Brain microvascular endothelial cell (primary cell): ENCODE measurements at places on chromosomes 5 and 9.

DNA sequence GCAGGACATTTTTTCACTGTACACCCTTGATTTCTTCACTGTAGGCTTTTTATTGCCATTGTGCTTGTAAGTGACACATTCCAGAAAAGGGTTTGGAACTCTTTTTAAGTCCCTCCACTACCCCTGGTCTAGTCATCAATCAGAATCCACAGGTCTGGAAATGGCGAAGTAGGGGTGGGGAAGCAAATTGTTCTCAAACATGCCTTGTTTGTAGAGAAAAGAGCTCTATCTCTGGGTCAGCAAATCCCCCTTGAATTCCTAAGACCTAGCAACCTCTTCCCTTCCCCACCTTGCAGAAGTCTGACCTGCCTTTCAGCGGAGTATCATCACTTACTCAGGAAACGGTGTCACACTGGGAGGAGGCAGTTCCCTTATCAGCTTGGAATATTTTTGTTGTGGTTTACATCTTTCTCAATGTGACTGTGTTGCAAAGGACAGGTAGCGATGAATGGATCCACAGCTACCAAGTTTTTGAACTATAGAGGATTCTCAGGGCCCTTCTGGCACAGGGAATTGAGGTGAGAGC is 3.2 kb downstream of the SH3RF2 start:
- DNase-seq: no peak

- no peak for DNase-seq
These were observed 86.9 kb downstream of the MYO10 start for GRCh38 chr5:16849181-16849580.

- DNase-seq: no peak
These were observed 107.3 kb upstream of the WWC1 start for GRCh38 chr5:168184103-168184502.

GRCh38 chr5:71932655-71933338 is 174.5 kb upstream of the MAP1B start:
- peak; percentile 84 for DNase-seq

DNA sequence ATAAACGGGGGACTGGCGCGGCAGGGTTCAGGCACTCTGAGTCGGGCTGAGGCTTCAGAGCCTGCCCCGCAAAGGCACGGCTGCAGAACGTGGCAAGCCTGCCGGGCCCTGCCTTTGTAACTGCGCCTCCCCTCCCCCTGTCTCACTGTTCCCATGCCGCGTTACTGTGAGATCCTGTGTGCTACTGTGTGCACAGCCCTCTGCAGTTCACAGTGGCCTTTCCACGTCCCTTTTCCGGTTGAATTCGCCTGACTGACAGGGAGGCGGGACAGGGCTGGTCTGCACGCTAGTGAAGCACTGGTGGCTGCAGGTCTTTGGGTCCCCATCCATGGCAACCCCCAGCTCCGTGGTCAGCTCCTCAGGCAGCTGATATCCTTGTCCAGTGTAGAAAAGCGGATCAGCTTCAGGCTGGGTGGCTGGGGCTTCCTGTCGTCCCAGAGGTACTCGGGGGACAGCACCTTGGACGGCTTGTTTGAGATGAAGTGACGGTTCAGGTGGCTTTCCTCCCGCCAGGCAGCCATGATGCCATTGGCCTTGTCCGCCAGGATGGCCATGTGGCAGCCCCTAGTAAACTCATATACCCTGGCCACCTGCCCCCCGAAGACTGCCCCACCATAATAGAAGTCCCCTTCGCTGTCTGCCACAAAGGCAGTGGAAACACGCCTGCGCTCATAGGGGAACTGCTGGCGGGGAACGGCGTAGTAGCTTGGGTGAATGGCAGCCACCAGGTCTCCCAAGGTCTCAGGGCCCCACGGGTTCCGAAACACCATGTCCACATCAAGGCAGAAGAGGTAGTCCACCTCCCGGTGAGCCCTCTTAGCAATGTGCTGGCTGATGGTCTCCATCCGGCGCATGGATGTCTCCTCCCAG is 10.3 kb downstream of the GBGT1 start:
- DNase-seq: no peak

DNA sequence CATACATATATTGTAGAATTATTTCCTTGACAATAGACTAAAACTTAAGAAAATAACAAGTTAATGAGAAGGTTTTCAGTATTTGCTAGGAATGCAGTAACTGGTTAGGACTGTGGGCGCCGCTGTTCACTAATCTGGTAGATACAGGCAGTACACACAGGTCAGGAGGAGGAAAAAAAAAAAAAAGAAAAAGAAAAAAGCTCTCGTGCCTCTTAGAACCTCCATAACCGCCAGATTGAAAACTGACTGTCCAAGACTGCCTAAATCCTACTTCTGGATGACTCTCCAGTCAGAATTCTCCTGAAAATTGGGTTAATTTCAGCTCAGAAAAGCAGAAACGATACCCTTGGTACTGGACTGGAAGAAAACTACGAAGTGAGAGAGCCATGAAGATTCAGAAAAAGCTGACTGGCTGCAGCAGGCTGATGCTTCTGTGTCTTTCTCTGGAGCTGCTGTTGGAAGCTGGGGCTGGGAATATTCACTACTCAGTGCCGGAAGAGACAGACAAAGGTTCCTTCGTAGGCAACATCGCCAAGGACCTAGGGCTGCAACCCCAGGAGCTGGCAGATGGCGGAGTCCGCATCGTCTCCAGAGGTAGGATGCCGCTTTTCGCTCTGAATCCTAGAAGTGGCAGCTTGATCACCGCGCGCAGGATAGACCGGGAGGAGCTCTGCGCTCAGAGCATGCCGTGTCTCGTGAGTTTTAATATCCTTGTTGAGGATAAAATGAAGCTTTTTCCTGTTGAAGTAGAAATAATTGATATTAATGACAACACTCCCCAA is at the start of gene PCDHGA1:
Gene PCDHGA1 (plus strand): TSS at position 216 of the 782 bp plus-strand sequence.
- peak; percentile 66 for DNase-seq

- DNase-seq: peak; percentile 60
These were observed 27.2 kb downstream of the C9orf152 start for GRCh38 chr9:110180511-110181434.
